Endodermal cell (in vitro differentiated cells): ENCODE measurements at places on chromosomes 5 and 9.

DNA sequence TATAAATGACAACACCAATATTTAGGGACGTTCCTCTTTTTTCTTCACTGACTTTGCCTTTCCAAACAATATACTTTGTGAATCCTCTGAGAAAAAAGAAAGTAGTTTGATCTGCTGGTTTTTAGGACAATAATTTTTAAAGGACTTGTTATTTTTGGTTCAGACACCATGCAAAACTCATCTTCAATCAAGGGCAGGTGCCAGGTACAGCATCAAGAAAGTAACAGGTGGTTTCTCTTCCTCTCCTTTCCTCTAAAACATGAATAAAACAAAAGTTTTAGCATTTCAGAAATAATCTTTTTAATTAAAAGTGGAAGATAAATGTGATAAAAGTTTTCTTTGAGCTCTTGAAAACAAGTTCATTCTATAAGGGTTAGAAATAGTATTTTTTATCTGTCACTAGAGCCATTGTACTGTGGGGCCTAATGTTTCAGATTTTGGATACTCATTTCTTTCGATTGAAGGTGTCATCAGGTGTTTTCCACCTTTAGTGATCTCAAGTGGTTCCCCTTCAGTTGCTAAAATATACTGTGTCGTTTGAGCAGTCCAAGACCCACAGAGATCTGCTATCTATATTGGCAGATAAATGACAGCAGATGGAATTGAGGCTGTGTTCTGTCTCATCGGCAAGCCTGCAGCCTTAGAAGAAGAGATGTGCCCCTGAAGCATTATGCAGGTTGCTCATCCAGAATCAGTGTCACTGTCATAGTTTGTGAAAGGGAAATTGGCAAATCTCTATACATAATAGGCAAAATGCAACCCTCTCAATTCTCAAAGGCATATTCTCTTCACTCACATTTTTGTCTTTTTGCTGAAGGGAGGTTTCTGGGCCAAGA lies 499.7 kb downstream of the PDE4D start:
- DNase-seq = no peak

DNA sequence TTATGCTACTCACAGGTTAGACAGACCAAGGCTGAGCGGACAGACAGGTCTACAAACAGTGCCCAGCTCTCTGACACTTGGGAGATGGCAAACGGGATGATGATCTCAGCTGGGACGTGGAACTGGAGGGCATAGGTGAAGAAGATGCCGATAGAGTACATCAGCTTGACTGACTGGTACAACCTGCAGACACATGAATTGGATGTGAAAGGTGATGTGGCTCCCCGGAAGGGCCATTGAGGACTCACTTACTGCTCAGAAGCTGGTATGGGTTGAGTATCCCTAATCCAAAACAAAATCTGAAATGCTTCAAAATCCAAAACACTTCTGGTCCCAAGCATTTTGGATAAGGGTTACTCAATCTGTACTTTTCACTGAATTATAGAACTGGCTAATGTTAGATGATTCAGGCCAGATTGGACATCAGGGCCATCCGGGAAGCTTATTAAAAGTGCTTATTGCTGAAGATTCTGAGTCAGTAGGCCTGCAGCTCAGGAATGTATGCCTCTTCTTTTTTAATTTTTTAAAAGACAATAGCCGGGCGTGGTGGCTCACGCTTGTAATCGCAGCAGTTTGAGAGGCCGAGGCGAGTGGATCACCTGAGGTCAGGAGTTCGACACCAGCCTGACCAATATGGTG lies 22.4 kb downstream of the SLC36A3 start:
- no peak for DNase-seq

DNA sequence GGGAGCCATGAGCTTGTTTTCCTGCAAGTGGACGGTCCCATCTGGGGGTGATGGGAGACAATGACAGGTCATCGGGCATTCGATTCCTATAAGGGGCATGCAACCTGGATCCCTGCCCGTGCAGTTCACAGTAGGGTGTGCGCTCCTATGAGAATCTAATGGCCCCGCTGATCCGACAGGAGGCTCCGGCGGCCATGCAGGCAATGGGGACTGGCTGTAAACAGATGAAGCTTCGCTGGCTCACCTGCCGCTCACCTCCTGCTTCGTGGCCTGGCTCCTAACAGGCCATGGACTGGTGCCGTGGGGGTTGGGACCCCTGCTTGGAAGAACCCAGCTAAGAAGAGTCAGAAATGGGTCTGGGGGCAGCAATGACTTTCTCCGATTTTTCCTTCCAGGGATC lies 21.0 kb downstream of the PAEP start:
- no peak for DNase-seq

- DNase-seq = no peak
Measured at GRCh38 chr9:130064621-130065020, 10.9 kb downstream of the GPR107 start.

- no peak for DNase-seq
Measured at GRCh38 chr9:97753364-97753763, 56.2 kb upstream of the XPA start.

GRCh38 chr9:70407081-70407503 lies 7.4 kb downstream of the KLF9 start:
- no peak for DNase-seq
